Fibroblast of lung (primary cell): ENCODE measurements at places on chromosomes 1 and 21. TPM values are rescaled to one million over a fixed set of nuclear protein-coding genes. Genes with fewer than 3 reads are reported as not detected.

Gene TPM3
- 842 and 1,032 TPM in 2 replicates for polyA plus RNA-seq

Gene CNTN2
- not detected in 2 replicates for polyA plus RNA-seq

Gene TRIM46
- 1.9 and 2.2 TPM in 2 replicates for polyA plus RNA-seq

Gene DCST1
- not detected in 2 replicates for polyA plus RNA-seq

Gene LRIG2
- polyA plus RNA-seq = 5.8 and 9.4 TPM in 2 replicates

Gene GSTM2
- 67.7 and 71.1 TPM in 2 replicates for polyA plus RNA-seq
